ENCODE measurements at places on chromosomes 4 and X.

DNA sequence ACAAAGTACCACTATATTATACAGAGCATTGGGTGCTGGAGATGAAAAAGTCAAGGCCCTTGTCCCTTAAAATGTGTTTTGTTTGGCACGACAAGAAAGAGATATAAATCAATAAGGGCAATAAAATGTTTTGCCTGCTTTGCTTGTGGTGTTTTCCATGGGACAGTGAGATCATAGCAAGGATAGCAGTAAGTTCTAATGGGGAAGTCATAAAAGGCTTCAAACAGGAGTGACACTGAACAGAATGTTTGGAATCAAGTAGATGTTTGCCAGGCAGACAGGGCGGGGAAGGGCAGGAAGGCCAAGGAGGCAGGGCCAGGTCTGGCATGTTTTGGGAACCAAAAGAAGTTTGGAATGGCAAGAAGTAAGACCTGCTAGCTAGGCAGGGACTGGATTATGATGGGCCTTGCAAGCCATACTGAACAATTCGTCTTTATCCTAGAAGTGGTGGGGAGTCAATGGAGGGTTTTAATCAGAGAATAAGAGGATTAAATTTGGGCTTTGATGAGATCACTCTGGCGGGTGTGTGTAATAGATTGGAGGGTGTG lies 16.4 kb downstream of the FGF2 start:
- DNase-seq: no peak

DNA sequence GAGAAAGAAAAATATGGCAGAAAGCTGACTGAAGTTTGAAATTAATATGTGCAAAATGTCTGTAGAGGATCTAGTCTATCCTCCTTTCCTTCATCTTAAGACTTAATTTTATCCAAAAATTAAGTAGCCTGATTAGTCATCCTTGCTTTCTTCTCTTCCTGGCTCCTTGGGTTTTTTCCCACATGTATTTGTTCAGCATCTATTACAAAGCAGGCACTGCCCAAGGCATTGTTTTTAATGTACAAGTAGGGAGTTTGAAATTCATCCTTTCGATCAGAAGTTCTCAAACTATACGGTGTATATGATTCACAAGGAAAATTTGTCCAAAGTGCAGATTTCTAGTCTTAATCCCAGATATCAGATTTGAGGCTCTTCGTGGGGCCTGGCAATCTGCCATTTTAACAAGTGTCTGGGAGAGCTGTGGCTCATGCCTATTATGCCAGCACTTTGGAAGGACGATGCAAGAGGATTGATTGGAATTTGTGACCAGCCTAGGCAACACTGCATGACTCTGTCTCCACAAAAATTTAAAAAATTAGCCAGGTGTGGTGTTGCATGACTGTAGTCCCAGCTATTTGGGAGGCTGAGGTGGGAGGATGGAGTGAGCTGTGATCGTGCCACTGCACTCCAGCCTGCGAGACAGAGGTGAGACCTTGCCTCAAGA lies 19.4 kb upstream of the YTHDC1 start:
- no peak for DNase-seq

GRCh38 chr4:104093247-104093646 lies 373.5 kb upstream of the TACR3 start:
- DNase-seq: no peak

- no peak for DNase-seq
These were observed 5.0 kb upstream of the TSPAN5 start for GRCh38 chr4:98663226-98664006.

DNA sequence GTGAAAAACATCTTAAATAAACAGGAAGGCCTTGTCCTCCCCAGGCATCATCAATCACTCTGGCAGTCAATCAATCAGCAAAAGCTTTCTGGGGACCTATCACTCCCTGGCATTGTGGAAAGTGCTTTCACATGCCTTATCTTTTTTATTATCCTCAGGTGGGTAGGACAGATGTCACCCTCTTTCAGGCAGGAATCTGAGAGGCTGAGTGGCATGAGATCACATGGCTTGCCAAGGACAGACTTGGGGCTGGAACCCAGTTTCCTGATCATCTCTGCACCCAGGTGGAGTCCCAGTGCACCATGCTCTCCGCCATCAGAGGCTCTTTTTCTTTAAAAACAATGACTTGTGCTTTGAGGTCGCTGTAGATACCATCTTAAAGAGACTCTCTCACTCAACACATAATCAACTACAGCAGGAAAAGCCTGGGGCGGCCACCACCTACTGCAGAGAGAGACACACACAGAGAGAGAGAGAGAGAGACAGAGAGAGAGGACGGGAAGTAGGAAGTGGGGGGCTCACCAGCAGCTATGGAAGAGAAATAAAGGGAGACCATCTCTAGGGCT lies 282.7 kb downstream of the PTTG2 start:
- DNase-seq: no peak

- DNase-seq: no peak
These were observed 177.1 kb upstream of the TET2 start for GRCh38 chr4:104969394-104970082.

DNA sequence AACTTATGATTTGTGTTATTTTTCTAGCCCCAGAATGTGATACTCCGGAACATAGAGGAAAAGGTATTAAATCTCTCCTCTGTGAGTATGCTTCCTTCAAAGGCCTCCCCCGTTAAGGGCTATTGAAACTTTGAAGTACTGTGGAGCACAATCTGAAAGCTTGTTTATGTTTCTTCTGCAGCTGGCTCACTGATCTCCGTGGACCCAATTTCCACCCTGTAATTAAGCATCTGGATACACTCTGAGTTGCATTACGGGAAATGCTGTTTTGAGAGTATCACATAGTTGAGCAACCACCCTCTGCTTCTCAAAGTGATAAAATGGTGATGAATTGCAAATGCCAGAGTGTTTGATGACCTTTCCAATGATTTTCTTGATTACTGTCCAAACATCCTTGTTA lies 296.8 kb upstream of the PABPC5 start:
- no peak for DNase-seq

GRCh38 chr4:169241464-169241863 lies 29.3 kb downstream of the SH3RF1 start:
- DNase-seq: no peak

DNA sequence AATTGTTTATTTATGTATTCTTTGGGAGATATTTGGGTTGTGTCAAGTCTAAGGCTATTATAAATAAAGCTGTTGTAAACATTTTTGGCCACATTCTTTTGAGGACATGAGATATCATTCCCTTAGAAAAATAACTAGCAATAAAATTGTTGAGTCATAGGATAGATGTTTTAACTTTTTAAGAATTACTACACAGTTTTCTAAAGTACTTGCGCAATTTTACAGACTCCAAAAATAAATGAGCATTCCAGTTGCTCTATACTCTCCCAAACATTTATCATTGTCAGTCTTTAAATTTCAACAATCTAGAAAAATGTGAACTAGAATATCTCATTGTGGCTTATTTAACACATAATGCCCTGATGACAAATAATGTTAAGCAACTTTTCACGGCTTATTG lies 189.1 kb upstream of the ADGRL3 start:
- DNase-seq: no peak

DNA sequence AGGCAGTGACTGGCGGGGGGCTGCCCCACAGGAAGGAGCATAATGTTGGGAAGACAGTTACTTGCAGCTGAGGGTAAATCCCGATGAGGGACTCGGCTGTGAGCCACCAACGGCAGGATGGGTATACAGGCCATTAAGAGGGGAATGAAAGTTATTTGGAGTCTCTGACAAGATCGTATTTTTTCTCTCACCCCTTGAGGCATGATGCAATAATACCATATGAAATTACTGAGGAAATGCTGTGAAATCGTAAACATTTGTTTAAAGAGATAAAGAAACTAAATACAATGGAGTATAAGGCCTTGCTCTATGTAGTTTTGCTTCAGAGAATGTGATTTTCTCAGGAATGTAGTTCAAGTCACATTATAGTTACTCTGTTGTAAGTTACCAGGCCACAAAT lies 12.7 kb downstream of the IL1RAPL1 start:
- DNase-seq: no peak

DNA sequence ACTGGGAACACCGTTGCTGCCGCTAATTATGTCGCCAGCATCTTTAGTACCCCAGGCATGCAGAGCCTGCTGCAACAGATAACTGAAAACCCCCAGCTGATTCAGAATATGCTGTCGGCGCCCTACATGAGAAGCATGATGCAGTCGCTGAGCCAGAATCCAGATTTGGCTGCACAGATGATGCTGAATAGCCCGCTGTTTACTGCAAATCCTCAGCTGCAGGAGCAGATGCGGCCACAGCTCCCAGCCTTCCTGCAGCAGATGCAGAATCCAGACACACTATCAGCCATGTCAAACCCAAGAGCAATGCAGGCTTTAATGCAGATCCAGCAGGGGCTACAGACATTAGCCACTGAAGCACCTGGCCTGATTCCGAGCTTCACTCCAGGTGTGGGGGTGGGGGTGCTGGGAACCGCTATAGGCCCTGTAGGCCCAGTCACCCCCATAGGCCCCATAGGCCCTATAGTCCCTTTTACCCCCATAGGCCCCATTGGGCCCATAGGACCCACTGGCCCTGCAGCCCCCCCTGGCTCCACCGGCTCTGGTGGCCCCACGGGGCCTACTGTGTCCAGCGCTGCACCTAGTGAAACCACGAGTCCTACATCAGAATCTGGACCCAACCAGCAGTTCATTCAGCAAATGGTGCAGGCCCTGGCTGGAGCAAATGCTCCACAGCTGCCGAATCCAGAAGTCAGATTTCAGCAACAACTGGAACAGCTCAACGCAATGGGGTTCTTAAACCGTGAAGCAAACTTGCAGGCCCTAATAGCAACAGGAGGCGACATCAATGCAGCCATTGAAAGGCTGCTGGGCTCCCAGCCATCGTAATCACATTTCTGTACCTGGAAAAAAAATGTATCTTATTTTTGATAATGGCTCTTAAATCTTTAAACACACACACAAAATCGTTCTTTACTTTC lies 1.8 kb downstream of the UBQLN2 start:
- no peak for DNase-seq

GRCh38 chr4:109156356-109156755 lies 146.1 kb downstream of the COL25A1 start:
- no peak for DNase-seq

- DNase-seq: no peak
These were observed 119.4 kb upstream of the FAM9B start for GRCh38 chrX:9153300-9153699.

DNA sequence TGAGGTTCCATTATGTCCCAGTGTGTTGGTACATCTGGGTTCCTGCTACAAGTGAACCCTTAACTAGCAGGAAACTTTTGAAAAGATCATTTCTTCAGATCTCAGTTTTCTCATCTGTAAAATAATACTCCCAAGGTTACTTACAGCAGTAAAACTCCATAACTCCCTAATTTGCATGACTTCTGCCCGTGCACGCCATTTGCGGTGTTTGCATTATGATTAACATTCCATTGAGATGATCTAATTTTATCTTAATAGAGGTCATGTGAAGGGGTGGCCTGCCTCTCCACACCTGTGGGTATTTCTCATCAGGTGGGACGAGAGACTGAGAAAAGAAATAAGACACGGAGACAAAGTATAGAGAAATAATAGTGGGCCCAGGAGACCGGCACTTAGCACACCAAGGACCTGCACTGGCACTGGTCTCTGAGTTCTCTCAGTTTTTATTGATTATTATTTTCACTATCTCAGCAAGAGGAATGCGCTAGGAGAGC lies 219.8 kb downstream of the TLL1 start:
- DNase-seq: no peak

DNA sequence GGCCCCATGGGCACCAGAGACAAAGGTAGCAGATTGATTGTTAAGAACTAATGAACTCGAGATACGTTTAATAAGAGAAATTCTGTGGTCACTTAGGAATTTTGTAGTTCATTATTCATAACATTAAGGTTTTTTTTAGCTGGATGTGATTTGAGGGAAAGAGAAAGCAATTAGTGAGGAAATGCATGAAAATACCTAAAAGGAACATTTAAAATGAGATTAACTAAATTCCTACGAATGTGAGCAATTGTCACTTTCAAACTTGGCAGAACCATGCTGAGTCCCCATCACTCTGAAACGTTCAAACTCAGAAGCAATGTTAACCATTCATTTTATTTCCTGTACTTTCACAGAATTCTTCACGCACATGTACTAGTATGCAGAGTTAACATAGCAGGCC lies 5.9 kb downstream of the PRMT9 start:
- DNase-seq: no peak

DNA sequence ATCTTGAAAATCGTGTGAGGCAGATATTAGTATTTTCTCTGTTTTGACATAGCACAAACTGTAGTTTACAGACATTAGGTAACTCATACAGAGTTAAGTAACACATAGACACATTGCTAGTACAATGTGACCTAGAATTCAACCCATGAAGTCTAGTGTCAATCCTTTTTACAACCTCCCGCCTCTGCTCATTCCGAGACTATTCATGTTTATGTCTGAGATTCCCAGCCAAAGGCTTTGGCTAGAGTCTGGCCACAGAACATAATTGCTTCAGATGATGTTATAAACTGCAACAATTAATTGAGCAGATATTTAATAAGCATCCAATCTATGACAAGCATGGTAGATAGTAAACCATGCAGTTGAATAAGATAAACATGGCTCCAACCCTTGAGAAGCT lies 841.0 kb downstream of the STIM2 start:
- no peak for DNase-seq

All from NCI-H1105 treated with DMSO at 0.1 percent for 48 hours (cell line).